Inflammatory macrophage treated with lipopolysaccharide for 1 hour (primary cell): ENCODE measurements at places on chromosomes 3 and 15.

- no peak for DNase-seq
Observed at GRCh38 chr15:71152542-71152941, 37.3 kb downstream of the THSD4 start.

DNA sequence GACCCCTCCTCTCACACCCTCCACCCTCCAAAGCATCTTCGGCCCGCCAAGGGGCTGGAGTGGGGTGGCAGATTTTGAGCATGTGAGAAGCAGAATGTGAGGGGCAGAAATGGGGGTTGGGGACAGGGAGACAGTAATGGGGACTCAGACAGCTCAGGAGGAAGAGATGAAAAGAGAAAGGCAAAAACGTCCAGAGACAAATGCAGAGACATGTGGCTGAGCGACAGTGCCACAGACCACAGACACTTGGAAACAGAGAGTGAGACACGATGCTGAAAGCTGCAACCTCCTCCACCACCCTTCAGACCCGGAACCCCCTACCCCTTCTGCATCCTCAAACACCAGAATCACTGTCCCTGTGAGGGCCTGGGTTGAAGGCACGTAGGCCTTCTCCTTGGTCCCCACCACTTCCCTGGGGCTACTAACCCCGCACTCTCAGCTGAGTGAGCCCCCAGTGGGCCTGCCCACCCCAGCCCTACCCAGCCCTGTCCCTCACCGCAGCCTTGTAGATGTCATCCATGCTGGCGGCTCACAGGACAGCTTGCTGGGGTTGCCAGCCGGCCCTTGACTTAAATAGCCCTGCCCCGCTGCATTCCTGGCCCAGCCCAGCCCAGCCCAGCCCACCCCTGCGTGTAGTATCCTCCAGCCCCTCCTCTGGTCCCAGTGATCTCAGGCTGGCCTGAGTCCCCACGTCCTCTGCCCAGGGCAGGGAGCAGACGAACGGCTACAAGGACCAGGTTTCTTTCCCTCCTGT, at the start of gene TNNC1:
Gene TNNC1 (minus strand): TSS at position 546 of the 754 bp plus-strand sequence. CDS start 26 bp downstream, at position 520.
- DNase-seq: no peak

DNA sequence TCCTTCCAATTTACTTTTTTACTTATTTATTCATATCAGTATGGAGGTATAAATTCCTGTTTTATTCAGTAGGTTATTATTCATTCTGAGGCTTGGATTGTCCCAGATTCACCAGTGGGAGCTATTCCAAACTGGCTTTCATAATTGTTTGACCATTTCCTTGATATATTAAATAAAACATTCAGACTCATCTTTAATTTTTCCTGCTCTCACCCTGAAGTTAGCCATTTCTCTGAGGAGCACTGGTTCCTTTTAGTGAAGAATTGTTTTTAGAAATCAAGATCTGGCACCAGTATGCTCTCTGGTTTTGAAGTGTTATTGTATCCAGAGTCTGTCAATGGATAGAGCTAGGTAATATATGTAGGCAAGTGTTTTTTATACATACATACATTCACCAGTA, 66.9 kb upstream of the DCBLD2 start:
- no peak for DNase-seq

- DNase-seq: no peak
Observed at GRCh38 chr15:52492132-52492531, 36.5 kb downstream of the MYO5A start.

DNA sequence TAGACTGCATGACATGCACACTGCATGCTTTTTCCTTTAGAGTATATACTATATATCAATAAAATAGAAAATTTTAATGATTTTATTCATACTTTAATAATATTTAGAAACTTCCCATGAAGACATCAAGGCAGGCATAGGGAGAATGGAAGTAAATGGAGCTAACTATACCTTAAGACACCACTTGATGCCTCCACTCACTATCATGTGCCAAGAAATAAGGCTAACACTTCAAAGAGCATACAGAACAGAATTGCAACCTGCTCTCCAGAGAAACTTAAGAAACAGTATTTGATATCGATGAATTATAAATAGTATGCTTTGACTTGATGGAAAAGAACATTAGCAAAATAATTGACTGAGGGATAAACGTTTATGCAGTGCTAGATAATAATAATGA, 192.6 kb upstream of the MBNL1 start:
- no peak for DNase-seq

DNA sequence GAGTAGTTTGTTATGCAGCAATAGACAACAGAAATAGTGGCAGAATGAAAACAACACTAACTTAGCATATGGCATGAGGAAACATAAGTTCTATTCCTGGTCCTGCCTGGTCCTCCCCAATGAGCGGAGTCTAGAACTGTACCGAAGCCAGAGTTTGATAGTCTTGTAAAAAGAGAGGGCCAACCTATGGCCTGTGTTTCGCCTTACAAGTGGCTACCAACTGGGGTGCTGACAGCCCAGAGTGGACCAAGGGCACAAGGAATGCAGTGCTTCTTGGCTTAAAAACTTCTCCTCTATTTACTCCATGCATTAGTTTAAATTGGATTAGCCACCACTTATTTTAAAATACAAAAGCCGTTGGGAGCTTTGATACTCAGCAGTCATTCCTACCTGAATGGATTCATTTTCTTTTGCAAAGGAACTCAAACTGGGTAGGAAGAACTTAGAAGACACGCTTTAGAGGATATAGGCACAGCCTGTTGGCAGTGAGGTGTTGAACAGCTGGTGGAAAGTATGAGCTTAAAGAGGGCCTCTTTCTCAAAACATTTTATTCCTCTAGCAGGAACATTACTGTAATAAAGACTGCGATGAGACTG, 302.9 kb downstream of the PLCL2 start:
- DNase-seq: no peak

- DNase-seq: no peak
Observed at GRCh38 chr15:33114374-33114717, 80.2 kb downstream of the FMN1 start.

DNA sequence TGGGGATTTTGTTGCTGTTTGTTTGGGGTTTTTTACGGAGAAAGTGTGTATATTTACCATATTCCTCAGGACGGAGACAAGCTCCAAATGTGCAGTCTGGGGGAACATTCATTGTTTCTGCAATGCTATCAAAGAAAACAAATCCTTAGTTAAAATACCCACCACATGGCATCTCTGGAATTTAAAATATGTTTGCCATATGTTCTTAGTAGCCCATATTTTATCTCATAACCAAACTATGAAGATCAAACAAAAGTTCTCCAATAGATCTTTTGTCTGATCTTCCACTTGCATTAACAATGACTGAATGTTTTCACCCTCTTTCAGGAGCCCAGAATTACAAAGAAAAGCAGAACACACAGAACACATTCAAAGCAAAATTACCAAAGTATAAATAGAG, 35.3 kb downstream of the EFHB start:
- no peak for DNase-seq

- DNase-seq: no peak
Observed at GRCh38 chr3:142523921-142524566, 54.5 kb downstream of the ATR start.

DNA sequence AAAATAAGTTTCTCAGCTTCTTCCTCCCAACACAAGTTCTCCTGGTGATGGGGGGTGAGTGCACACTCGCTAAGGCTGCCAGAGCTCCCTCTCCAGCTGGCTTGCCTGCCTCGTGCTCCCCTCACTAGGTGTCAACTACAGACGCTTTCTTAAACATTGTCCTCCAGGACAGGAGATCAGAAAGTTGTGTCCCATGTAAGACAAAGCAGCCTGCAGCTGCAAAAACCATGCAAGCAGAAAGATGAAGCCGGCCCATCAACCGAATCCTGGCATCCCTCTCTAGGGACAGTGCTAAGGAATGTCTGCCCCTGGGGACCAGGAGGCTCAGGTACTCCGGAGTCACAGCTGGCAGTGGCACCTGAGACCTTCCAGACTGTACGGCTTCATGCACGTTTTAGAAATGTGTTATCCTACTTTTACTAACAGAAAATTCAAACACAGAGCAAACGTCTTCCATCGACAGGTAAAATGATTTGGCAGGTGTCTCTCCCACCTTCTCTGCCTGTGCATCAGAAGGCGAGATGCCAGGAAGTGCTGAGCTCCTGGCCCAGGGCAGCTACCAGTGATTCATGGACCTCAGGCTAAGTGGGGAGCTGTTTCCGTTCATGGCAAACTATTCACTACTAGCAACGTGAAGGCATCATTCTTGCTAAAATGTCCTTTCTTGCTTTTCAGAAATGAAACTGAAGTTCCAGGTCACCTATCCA, 246.1 kb downstream of the ADAMTS17 start:
- DNase-seq: no peak

- no peak for DNase-seq
Observed at GRCh38 chr3:114550165-114550564, 256.3 kb downstream of the TIGIT start.

DNA sequence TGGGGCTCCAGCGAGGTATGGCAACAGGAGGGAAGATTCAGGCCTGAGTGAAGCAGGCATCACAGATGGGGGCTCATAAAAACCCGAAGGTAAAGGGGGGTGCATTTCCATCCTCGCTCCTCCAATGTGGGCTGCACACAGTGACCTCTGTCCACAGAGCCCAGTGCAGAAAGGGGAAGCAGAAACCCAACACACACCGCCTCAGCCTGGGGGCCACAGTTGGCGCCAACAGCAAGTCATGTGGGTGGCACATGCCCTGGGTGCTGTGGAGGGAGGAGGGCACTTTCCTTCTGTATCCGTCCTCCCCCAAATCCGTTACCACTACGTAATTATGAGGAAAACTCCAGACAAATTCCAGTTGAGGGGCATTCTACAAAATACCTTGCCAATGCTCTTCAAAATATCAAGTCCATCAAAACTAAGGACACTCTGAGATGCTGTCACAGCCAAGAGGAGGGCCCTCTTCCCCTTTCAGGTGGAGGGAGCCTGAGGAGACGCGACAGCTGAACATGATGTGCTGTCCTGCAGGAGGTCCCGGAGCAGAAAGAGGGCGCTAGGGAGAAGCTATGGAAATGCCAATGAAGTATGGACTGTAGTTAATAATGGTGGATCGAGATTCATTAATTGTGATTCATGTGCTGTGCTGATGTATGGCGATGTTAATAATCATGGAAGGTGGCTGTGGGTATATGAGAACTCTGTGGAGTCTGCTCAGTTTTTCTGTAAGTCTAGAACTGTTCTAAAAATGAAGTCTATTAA, 16.4 kb downstream of the APBA2 start:
- DNase-seq: no peak

GRCh38 chr15:88274553-88275460, 18.3 kb upstream of the NTRK3 start:
- DNase-seq: peak; percentile 6

- no peak for DNase-seq
Observed at GRCh38 chr3:93969997-93970396, 3.7 kb downstream of the PROS1 start.
